ENCODE measurements at places on chromosomes 7 and 10.

DNA sequence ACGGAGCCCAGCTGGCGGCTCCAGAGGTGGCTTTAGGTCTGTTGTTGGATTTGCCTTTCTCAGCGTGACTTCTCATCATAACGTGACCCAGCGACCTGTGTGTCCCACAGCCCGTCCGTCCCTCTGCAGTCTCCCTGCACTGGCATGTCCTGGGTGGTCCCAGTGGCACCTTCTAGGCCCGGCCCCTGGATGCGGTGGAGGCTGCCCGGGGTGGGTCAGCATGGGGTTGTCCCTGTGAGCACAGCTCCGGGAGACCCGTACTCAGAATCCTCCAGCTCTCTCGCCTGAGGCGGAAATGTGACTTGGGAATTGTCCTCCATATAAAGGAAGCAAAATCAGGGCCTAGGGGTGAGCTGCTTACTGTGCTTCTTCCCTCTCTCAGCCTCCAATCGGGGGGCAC, 25.6 kb upstream of the AP5Z1 start:
- DNase-seq: no peak

GRCh38 chr7:24882989-24883621, 96.9 kb downstream of the OSBPL3 start:
- no peak for DNase-seq

DNA sequence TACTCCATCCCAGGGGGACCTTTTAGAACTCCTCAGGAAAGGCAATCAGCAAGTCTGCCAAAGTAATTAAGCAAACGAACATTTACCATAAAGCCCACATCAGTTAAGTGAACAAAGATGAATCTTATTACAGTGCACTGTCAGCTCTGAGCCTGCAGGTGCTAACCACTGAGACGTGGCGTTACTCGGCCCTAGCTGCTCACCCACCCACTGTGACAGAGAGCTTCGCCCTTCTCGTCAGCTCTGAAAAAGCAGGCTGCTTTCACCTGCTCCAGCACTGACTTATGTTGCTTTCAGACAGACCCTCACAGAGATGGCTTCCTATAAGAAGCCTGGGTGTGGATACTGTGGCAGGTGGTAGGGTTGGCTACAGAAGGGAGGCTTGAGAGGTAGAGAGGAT, 57.7 kb upstream of the KCNIP2 start:
- DNase-seq: no peak

DNA sequence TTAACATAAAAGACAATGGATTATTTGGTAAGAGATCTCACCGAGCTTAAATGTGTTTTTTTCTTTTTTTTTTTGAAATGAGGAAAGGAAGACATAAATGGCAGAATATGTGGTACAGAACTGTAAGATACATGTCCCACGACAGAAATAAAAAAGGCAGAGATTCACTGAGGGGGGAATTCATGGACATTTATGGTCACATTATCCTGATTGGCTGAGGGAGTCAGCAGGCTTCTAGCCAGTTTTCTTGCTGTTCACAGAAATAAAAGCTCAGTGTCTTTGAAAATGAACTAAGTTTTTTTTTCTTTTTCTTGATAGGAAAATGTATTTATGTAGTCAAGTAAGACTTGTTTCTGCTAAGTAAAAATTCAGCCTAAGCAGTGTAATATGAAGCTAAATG, 8.2 kb upstream of the FAS start:
- no peak for DNase-seq

- no peak for DNase-seq
These were observed 101.3 kb downstream of the MDFIC start for GRCh38 chr7:115023219-115023618.

- no peak for DNase-seq
These were observed 144.5 kb upstream of the BMPER start for GRCh38 chr7:33760834-33761233.

DNA sequence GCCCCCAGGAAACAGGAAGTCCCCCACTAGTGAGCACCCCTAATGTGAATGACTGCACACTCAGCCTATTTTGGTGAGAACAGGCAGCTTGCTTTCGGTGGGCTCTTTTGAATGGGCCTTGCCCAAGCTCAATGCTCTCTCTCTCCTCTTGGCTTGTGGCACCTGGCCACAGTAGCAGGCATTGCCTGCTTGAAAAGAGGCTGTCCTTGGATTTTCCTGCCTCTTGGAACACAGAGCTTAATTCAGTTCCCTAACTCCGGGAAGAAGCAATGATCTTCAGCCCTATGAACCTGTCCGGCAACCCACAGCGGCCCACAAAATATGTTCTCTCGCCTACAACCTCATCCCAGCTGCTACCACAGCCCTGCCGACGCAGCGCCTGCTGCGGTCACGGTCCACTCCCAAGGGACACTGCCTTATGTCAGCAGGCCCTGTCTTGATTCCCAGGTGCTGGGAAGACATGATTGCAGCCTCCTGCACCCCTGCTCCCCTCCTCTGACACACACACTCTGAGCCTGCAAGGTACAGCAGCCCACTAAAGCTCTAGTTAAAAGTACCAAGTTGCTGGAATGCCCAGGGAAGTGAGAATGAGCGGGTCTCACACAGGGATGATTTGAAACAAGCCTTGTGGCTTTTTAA, 715.5 kb upstream of the GALNT17 start:
- no peak for DNase-seq

- no peak for DNase-seq
These were observed 114.5 kb downstream of the LARP4B start for GRCh38 chr10:816958-817357.

DNA sequence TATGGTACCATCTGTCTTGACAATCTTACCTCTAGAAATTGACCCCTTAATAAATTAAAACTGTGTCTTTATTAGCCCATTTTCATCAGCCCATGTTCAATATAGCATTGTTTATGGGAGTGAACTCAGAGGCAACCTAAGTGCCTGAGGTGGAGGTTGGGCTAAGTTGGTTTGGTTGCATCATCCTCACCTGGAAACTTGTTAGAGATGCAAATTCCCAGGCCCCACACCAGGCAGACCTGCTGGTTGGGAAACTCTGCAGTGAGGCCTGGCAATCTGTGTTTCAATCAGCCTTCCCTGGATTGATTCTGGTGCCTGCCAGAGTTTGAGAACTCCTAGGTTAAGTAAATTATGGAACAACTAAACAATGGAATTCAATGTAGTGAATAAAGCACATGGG, 9.4 kb upstream of the FAM170B start:
- DNase-seq: no peak

- DNase-seq: no peak
These were observed 97.5 kb downstream of the PTPN20 start for GRCh38 chr10:47008769-47009168.

DNA sequence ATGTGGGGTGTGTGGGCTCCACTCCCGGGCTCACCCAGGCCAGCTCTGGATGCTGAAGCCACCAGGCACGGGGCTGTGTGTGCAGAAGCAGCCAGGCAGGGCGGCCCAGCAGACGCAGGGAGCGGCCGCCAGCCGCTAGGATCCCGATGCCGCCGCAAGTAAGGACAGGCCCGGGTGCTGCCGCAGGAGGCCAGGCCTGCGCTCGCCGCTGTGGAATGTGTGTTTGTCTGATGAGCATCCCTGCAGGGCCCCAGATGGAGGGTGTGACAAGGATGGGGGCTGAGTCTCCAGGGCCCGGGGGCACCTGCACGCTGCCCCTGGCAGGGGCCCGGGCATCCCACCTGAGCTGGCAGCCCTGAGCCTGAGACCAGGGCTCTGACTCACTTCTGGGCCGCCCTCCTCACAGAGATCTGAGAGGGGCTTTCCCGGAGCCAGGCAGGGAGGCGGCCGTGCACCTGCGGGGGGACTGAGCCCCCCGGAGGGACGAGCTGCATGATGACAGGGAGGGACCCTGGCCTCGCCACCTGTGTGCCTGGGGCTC, 101.5 kb downstream of the FOXL3 start:
- DNase-seq: no peak

DNA sequence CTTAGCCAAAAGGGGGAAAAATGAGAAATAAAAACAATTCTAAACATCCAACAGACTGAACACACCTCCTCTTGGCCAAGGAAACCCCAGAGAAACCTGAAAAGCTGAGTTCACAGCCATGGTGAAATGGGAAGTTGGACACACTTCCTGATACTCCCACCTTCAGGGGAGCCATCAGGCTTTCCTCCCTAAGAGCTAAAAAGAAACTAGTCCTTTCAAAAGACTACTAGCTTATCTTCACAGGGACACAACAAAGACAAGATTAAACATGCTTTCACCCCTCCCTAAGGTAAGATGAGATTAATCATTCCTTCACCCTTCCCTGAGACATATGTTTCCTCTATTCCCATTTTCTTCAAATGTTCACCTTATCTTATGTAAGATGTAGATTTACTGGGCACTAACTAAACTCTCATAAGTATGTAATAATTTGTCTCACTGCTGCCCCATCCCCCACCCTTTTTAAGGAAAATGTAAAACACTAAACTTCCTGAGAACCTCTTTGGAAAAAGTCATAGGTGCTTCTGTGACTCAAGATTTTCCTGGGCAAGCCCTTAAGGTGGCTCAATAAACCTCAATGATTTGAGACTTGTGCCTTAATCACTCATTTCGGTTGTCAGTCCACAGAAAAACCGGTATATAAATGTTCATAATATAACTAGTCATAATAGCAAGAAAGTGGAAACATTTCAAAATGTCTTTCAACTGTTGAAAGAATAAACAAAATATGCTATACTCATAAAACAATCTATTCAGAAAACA, 40.5 kb downstream of the HTR7 start:
- no peak for DNase-seq

DNA sequence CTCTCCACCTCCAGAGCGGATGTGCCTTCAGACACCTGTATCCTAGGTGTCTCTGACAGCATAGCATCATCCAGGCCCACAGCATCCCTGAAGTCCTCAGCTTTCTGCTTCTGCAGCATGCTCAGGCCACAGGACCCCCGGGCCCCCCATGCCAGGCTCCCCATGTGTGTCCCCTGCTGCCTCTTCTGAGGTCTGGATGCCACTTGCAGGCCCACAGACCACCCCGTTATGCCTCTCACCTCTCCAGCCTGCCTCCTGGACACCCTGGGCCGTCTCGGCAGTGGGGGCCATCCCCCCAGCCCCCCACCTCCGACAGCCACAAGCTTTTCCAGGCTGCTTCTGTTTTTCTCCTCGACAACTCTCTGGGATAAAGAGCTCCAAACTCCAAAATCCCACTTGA, 84.4 kb downstream of the WNT2 start:
- no peak for DNase-seq

GRCh38 chr10:103273041-103273441, 3.9 kb upstream of the INA start:
- no peak for DNase-seq

DNA sequence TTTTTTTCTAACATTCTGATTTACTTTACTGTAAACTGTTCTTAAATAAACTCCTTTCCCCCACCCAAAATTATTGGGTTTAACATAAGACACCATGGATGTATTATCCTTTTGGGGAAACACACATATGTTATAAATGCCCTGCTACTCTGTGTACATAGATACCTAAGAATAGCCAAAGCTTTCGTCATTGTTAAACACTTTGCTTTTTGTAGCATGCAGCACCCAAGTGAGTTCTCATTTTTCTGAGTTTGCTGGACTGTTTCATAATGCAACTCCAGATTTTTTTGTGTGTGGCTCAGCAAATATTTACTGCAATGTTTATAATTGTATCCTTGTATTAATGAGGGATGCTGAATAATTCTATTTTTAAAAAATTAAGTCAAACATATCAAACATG, 86.9 kb downstream of the VTI1A start:
- no peak for DNase-seq

- no peak for DNase-seq
These were observed 110.1 kb downstream of the PLCE1 start for GRCh38 chr10:94103801-94104221.

DNA sequence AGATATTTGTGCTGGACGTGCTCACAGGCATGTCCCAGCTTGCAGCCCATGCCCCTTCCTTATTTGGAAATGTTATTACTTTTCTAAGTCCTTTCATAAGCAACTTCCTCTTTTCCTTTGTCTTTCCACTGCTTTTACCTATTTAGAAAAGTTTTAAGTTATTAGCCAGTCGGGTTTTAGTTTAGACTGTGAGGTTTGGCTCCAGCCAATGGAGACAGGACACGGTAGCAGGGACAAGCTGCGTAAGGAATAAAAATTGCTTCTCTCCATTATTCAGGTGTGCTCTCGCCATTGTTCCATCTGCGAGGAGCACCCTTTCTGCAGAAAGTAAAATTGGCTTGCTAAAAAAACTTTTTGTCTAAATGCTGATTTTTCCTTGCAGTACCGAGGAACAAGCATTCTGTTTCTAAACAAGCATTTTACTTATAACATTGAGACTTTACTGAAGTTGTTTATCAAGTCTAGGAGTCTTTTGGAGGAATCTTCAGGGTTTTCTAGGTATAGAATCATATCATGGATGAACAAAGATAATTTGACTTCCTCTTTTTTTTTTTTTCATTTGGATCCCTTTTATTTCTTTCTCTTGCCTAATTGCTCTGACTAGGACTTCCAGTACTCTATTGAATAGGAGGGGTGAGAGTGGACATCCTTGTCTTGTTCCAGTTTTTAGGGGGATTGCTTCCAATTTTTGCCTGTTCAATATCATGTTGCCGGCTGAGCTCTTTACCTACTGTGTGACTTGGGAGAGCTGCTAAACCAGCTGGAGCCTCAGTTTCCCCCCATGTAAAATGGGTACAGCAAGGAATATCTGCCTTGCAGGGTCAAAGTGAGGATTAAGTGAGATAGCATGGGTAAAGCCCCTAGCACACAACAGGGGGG, 63.8 kb downstream of the ALOX5 start:
- DNase-seq: no peak

GRCh38 chr7:135995748-135996147, 18.6 kb upstream of the MTPN start:
- no peak for DNase-seq

- no peak for DNase-seq
These were observed 365.3 kb upstream of the SMIM30 start for GRCh38 chr7:113483657-113484056.

- DNase-seq: no peak
These were observed 128.8 kb downstream of the ZMIZ1 start for GRCh38 chr10:79197558-79197957.

DNA sequence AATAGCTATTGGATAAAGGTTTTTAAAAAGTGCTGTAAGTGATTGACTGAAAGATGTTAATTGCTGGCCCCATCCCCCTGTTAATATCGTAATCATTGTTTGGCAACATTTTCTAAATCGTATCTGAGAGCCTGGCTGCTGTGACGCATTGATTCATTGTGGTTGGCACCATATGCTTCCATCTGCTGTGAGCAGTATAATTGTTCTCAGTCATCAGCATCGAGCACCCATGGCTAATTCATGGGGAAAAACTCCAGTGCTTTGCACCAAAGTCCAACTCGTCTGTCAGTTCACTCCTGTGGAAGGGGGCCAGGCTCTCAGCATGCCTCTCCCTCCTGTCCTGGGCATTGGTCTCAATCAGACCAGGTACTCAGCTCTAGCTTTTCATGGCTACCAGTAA, 205.2 kb downstream of the STK31 start:
- no peak for DNase-seq

DNA sequence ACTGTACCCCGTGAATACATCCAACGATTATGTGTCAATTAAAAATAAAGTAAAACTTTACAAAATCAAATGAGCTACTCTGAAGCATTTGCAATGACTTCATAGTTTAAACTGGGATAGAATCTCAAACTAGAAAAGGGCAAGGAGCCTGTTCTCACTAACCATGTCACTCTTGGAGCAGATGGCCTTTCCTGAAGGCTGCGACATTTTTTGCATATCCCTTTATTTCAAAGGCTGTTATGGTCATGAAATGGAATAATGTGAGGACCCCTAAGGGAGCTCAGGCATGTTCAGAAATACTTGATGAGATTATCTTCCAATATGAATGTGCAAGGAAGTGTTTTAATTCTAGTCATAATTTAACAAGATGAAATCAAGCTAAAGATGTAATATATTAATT, 679.4 kb downstream of the NRG3 start:
- DNase-seq: no peak

- DNase-seq: no peak
These were observed 396.7 kb downstream of the EXOC4 start for GRCh38 chr7:133649593-133649992.

- DNase-seq: no peak
These were observed 101.8 kb upstream of the MKLN1 start for GRCh38 chr7:131225619-131226513.
